ENCODE measurements at places on chromosomes 1 and 21.

DNA sequence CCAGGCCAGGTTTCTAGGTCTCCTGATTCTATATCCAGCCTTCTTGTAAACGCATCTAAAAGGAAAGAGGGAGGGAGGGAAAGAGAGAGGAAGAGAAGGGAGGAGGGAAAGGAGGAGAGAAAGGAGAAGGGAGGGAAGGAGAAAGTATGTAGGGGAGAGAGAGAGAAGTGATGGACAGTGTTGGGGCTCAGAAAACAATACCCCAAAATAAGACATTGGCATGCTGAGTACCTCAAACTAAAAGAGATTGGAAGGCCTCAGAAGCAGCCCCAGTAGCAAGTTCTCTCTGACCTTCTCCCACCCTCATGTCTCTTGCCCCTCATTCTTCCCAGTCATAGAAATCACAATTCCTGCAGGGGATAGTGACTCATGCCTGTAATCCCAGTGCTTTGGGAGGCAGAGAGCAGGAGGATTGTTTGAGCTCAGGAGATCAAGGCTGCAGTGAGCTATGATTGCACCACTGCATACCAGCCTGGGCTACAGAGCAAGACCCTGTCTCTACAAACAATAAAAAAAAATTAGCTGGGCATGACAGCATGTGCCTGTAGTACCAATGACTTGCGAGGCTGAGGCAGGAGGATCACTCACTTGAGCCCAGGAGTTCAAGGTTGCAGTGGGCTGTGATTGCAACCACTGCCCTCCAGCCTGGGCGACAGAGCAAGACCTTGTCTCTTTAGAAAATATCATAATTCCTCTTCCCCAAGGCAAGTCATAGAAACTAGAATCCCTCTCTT lies 51.2 kb downstream of the DNTTIP2 start:
- no peak for DNase-seq

GRCh38 chr1:88922214-88922613 lies 30.8 kb upstream of the GTF2B start:
- DNase-seq = no peak

GRCh38 chr1:34831721-34832246 lies 27.8 kb downstream of the SMIM12 start:
- DNase-seq = no peak

DNA sequence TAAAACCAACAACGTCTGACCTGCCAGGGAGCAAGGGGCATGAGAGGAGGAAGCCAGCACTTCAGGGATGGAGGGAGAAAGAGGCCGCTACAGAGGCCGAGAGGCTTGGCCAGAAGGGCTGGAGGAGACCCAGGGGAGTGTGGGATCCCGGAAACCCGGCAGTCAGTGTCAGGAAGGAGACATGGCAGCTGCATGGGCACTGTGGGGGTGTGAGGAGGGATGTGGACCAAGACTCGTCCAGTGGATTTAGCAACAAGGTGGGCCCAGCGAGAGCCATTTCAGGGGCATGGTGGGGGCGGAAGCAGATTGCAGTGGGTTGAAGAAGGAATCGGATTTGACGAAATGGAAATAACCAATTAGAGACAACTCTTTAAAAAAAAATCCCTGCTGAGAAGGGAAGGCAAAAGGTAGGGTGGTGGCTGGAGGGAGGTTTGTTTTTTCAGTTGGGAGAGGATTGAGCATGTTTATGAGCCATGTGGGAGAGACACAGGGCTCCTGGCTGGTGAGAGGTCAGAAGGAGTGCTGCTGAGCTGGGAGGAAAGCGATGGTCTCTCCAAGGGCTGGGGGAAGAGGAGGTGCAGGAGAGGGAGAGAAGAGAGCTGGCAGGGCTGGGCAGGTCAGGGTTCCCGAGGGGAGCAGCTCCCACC lies 4.4 kb downstream of the B4GALT2 start:
- no peak for DNase-seq

DNA sequence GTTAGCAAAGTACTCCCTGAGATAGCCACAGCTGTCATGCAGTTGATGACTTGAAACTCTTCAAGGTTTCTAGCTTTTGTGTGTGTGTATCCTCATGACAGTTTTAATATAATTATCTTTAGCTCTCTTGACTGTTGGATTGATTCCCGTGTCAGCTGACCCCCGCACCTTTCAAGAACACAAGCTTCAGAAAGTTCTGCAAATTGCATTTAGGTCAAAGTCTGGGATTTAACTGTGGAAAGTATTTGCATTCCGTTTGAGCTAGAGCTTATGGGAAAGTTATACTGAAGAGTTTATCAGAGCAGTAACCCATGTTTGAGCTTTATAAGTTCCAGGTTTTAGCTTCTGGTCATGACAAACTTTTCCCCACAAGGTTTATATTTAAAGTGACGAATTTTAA lies 380.1 kb upstream of the CHRM3 start:
- no peak for DNase-seq
